Anterior cingulate cortex (tissue), 58 donors: ENCODE measurements at places on chromosomes 5 and 9.

- no peak for DNase-seq
Observed at GRCh38 chr5:96431376-96432187, 1.5 kb downstream of the PCSK1 start.

DNA sequence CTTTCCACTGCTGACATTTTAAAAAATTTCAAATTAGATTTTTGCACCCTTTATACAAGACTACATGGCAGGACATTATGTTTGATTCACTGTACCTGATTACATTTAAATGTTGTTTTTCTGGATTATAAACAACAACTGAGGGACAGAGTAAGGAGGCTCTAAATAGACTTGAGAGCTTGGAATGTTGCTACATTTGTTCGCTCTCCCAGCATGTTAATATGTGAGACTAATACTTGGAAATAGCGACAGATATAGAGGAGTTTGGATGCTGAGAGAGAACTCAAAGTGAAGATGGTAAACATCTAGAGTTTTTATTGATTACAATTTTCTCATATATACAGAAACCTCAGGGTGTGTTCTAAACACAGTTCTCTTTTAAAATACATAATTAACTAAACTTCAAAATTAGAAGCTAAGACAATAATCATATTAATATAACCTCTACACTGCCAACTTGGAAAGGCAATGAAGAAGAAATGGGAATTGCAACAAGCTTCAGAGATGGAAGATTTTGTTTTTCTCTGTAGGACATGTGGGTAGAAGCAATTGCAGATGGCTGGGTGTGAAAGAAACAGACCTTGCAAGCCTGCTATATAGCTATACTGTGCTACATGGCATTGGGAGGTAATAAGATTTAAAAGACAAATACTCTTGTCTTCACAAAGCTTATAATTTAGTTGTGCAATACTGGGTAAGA, 1.4 kb upstream of the NDFIP1 start:
- no peak for DNase-seq

DNA sequence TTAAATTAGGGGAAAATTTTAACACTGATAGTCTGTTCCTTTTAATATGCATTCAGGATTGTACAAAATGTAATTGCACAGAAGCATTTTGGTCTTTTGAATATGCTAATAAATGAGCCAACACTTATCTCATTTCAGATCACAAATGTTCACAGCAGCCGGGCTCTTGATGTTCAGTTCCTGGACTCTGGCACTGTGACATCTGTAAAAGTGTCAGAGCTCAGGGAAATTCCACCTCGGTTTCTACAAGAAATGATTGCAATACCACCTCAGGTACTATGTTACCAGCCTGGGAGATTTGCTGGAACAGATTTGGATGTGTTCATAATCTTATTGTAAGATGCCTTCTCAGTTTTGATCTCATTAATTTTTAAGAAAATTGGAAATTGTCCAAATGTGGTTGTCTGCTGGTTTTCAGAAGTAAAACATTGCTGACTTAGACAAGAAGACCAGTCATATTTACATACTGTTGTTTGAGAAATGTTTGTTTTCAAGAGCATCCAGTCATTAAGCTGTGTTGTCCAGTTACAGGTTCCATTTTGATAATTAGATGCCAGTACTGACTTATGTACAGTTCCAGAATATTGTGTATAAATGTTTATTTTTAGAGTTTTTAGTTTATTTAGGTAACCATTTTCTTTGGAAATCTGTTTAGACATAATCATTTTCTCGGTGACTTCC, 23.0 kb upstream of the TMOD1 start:
- DNase-seq: no peak

DNA sequence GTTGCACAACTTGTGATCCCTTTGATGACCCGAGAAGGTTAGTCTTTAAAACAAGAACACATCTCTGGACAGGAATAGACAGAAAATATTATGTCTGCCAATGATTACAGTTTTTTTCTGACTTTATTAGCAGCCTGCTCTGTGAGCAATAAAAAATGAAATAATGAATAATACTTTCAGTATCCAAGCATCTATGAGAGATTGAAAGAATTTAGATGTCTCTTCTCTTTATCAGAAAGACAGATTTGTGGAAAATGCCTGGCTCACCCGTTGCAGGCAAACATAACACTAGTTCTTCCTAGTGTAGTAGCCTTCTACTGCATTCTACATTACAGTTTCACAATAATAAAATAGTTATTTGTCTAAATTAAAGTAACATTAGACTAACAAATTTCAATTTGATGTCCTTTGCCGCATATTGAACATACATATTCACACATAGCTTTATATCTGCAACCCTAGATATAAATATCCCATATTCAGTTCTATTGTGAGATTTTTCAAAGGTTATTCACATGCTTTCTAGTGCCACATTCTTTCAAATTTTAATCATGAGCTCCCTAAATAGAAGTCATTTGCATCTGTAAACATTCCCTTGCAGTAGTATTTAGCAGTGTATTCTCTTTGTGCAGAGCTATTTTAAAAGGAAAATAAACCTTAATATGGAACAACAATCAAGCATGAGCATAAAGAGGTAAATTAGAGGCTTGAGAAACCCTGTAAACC, 267.3 kb downstream of the EFNA5 start:
- DNase-seq: no peak

GRCh38 chr5:146196459-146197048, 6.9 kb upstream of the RBM27 start:
- DNase-seq: no peak

GRCh38 chr9:90308691-90309090, 333.9 kb downstream of the DIRAS2 start:
- no peak for DNase-seq

GRCh38 chr5:168612123-168612522, 33.0 kb upstream of the PANK3 start:
- DNase-seq: no peak

DNA sequence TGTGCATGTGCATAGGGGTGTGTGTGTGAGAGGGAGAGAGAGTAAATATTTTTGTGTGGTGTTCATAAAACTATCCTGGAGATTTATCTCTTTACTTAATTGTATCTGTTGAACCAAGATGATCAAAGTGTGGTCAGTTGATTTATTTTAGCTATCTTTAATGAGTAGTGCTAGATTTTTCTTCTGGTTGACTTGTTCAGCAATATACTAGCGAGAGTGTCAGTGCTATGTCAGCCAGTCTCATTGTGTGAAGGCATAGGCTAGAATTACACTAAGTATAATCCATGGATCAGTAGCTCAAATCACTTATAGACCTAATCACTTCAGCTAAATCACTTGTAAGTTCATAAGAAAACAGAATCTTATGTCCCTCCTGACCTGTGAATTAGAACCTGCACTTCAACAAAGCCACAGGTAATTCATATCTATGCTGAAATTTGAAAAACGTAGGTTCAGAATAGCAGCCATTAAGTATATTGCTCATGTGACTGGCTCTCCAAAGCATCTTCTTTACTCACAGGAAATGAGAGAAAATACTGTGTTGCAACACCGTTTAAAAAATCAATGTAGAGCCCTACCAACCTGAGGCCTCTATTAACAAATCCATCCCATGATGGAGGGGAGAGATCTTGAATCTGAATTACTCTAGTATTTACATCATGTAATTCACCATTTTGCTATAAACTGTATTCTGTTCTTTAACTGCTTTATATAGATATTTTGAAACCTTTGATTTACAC, 203.1 kb upstream of the ACTBL2 start:
- DNase-seq: no peak

DNA sequence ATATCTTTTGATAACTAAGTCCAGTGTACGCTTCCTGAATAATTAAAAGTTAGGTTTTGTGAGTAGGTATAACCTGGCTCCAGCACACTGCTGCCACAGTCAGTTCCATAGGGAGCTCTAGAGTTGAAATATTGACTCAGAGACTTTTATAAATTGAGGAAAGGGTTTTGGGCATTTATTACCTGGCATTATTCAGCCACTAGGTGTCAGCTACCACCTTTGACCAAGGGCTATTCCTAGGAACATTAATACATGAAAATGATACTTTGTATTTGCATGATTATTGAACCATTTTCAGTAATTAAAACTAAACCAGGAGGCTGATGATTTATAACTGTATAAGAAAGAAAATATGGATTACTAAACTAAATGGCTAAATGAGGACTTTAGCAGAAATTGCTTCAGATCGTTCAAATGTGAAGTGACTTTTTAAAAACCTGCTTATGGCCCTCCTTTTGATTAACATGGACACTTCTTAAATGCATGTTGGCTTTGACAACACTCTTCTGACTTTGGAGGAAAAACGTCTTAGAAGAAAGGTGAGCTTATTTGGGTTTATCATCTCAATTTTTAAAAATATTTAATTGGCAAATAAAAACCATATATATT, 83.0 kb downstream of the SMC2 start:
- no peak for DNase-seq

- no peak for DNase-seq
Observed at GRCh38 chr5:116371935-116372334, 202.7 kb downstream of the SEMA6A start.

GRCh38 chr9:134534661-134535080, 106.9 kb upstream of the COL5A1 start:
- DNase-seq: no peak

- DNase-seq: peak; percentile 25
Observed at GRCh38 chr5:155943516-155944407, 383.2 kb upstream of the SGCD start.

- DNase-seq: no peak
Observed at GRCh38 chr5:165139721-165140120, 1634.3 kb downstream of the MAT2B start.

GRCh38 chr5:178326374-178326715, 93.7 kb upstream of the PHYKPL start:
- DNase-seq: peak; percentile 49

- no peak for DNase-seq
Observed at GRCh38 chr5:104708027-104708426, 1145.4 kb upstream of the NUDT12 start.

DNA sequence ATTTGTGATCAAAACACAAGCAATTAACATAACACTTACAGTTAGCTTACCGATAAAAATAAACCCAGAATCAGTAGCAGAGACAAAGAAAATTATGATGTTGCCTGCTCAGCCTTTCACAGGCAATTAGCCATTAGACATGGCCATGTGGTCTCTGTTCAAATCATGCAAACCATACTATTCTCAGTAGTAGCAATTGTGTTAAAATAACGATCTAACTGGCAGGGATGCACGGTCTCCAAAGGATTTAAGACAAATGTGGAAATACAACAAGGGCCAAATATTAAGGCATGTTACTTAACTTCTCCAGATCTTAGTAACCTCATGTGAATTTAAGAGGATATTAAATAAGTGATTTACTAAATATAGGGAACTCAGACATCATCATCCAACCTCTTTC, 59.5 kb downstream of the PTBP3 start:
- no peak for DNase-seq

DNA sequence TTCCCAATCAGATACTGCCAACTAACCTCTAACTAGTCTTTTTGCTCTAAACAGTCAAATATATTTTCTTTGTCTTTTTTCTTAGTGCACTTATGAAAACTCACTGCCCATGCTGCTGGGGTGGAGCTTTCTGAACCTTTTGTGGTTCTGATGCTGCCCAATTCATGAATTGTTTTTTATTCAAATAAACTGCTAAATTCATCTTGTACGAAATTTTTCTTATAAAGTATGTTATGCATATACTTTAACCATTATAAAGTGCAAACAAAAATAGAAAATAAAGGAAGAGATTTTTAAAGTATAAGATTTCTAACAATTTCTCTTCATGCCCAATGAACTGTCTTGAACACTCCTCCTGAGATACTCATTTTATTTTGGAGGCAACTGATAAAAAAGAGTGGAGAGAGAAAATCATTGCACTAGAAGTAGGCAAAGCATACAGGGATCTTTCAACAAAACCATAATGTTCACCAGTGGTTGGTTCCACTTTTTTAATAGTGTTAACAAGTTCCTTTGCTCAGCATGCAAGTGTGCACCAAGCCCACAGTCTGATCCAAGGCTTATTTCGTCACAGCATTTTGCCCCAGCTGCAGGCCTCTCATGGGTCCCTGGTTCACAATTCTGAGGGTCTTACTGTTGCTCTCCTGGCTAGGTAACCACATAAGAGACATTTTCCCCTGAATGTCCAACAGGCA, 6.2 kb upstream of the FYB1 start:
- DNase-seq: no peak

DNA sequence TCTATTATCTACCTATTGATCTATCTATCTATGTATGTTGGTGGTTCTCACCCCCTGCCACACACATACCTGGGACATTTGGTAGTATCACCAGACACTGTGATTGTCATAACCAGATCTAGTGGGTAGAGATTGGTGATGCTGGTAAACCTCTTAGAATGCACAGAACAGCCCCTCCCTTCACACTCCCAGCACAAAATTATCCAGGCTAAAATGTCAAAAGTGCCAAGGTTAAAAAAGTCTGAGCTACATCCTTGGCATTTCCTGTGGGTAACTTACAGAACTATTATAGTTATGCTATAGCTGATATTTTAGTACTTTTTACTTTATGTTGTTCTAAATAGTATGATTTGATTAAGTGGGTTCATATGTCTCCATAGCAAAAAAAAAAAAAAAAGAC, 151.0 kb downstream of the FER start:
- no peak for DNase-seq

DNA sequence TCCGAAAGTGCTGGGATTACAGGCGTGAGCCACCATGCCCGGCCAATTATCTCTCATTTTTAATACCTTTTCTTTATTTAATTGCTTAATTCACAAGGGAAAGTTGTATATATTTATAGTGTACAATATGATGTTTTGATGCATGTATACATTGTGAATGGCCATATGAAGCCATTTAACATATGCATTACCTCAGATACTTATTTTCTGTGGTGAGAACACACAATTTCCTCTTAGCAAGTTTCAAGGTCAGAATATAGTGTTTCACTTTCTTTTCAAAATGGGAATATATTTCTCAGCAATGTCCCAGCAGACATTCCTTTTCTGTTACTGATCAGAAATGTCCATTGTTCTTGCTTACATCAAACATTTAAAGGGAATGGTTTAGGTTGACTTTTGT, 1596.3 kb downstream of the MAT2B start:
- no peak for DNase-seq

DNA sequence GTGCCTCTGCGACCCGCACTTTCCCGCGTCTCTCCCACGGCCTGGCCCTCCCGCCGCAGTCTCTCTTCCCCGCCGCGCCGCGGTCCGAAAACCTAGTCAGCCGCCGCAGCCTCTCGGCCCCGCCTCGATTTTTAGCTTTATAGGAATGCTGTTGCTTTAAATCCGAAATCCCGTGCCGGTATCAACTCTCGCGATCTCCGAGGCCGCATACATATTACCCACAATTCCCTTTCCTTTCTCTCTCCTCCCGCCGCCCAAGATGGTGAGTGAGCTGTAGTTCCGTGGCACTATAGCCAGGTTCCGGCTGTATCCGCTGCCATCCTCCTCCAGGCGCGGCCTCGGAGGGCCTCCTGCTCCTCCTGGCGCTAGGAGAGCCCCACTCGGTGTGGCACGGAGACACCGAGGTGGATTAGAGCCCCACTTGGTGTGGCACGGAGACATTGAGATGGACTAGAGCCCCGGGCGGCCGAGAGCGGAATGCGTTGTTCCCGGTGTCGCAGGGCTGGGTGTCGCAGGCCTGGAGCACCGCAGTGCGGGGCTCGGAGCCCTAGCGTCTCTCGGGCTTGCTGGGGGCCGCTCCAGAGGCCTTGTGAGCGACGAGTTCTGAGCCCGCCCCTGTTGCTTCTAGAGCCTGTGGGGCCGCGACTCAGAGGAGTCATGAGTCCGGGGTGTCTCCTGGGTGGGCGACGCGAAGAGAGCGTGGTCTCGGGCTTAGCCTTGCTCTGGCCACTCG, at the start of the genes MED22 and RPL7A:
Gene MED22, minus strand, starts transcription at position 147 of the 733 bp plus-strand sequence. CDS start 1,469 bp downstream, outside the sequence.
Gene RPL7A, plus strand, starts transcription at position 234 of the 733 bp plus-strand sequence. Its CDS starts 26 bp downstream, at position 260.
- DNase-seq: peak; percentile 81

GRCh38 chr9:89522261-89522958, 24.5 kb upstream of the SEMA4D start:
- no peak for DNase-seq
